NCI-H1105 (cell line): ENCODE measurements at places on chromosomes 5 and 9.

- no peak for DNase-seq
These were observed 30.6 kb downstream of the MRPL22 start for GRCh38 chr5:154971501-154971900.

- DNase-seq = no peak
These were observed 47.3 kb upstream of the TNC start for GRCh38 chr9:115165233-115165632.

GRCh38 chr5:149837680-149838269 is 106.8 kb downstream of the PDE6A start:
- DNase-seq = no peak

DNA sequence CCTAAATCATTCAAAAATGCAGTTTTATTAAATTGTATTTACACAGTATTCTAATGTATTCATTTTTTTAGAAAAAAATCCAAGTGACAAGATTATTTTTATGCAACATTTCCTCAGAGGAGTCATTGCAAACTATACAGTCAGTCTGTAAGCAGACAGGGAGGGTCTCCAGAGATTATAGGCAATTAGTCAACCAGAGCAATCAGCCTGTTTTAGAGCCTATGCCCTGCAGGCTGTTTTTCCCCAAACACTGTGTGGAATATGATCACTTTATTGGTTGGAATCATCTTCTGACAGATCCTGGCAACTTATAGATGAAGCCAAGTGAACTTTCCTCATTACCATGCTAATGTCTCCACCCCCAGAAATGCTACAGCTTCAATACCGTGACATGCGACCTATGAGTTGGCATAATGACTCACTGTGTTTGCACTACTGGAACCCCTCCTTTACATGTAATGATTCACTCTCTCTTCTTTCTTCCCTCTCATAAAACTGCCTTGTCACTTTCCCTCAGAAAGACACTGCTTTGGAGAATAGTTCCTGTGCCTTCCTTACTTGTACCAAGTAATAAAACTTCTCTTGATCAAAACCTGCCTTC is 577.7 kb upstream of the FTMT start:
- DNase-seq = no peak
